Stimulated activated CD4-positive, alpha-beta T cell treated with anti-CD3 and anti-CD28 coated beads, Interleukin-15, amount 100 ng/mL, for 1 hour (primary cell): ENCODE measurements at places on chromosomes 3 and 15.

DNA sequence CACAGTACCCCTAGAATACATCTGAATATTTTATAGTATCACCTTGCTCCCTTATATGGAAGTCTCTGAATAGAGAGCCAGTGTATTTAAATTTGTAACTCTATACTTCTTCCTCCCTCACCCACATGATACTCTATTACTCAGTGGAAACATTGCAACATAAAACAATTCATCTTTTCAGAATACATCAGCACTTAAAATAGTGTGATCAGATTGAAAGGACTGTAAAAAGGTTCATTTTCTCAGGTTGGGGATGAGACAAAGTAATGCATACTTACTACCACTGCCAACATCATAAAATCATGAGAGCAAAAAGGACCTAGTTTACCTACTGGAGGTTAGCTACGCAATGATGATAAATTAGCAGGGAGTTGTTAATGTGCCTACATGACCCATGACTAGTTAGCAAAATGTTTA lies 13.8 kb upstream of the THRB start:
- DNase-seq = no peak

DNA sequence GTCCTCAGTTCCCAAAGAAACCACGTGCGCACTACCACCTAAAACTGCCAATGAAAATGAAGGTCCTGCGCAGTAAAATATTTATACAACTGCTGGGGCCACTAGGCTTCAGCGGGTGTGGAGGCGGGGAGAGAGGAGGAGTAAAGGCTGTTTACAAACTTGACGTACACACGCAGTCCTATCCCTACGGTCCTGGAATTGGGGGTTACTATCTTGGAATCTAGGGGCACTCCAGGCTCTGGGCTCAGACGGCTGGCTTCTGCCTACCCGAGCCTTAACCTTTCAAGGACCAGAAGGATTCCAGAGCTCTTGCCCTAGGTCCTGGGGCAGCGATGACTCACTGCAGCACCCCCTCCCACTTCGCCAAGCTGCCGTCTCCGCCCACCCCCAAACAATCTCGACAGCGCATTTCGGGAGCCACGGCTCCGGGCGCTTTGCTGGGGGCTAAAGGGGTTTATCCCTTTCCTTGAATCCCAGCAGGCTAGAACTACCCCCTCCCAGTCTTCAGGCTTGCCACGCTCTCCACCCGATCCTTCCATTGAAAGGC lies 3.0 kb downstream of the ADAMTS9 start:
- DNase-seq = no peak

DNA sequence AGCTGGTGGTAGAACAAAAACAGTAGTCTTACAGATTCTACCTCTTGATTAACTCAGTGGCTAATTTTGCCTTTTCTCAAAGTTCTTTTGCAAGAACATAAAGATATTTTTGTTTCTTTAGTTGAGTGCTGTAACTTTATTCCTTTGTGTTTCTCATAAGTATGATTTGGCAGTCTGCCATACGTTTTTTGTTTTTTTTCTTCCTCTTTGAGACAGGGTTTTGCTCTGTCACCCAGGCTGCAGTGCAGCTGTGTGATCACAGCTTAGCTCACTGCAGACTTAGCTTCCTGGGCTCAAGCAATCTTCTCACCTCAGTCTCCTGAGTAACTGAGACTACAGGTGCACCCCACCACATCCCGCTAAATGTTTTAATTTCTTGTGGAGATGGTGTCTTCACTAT lies 22.4 kb downstream of the B3GNT5 start:
- no peak for DNase-seq

DNA sequence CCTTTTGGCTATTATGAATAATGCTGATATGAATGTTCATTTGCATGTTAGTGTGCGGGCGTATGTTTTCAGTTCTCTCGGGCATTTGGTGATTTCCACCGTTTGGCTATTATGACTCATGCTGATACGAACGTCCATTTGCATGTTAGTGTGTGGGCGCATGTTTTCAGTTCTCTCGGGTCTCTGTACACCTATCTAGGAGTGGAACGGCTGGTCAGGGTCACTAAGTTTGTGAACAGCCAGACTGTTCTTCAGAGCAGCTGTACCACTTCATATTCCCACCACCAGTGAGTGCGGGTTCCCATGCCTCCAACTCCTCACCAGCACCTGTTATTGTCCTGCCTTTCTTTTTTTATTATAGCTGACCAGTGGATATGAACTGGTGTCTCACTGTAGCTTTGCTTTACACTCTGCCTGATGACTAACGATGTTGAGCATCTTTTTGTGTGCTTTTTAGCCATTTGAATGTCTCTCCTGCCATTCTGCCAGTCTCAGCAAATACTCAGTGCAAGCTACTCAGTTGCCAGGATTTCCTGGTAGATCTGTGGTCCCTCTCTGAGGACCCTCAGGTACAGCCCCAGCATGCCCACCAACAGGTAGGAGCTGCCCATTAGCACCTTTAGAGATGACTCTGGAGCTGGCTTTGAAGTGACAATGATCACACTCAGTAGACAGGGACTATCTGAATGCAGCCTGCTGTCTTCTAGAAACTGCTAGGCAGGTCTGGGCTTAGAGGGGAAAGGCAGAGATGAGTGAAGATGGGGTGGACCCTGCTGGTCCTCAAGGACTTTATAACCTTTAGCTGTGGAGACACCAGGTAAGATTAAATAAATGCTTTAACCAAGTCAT lies 141.1 kb downstream of the XXYLT1 start:
- no peak for DNase-seq

- DNase-seq = no peak
Observed at GRCh38 chr3:57530071-57530608, 14.0 kb downstream of the DNAH12 start.

DNA sequence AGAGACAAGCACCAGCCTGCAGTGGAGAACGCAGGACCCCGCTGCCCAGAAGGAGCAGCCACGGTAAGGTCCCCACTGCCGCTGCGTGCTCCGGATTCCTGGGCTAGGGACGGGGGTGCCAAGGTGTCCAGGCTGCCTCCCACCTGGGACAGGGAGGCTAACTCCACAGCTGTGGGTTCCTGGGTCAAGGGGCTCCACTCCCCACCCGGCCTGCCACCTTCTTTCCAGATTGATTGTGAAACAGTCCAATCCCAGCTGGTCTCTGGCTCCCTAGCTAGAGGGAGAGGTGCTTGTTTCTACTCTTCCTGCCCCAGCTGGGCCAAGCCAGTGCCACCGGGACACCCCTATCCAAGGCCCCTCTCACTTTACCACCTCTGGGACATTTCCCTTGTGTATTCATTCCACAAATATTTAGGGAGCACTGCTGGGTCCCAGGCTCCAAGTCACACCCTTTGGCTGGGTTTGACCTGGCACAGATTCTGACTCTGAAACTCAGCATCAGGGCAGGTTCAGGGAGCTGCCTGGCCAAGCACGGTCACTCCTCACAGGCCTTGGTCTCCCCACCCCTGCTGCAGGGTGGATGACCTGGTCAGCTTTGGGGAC lies 1.9 kb downstream of the PAK6 start:
- no peak for DNase-seq
